ENCODE measurements at places on chromosomes 11 and 22.
A peak's percentile ranks its signal among the peaks of the same experiment; 100 is the strongest.

- peak; percentile 76 for DNase-seq
Measured at GRCh38 chr11:74004759-74005615, 3.9 kb downstream of the UCP3 start.

DNA sequence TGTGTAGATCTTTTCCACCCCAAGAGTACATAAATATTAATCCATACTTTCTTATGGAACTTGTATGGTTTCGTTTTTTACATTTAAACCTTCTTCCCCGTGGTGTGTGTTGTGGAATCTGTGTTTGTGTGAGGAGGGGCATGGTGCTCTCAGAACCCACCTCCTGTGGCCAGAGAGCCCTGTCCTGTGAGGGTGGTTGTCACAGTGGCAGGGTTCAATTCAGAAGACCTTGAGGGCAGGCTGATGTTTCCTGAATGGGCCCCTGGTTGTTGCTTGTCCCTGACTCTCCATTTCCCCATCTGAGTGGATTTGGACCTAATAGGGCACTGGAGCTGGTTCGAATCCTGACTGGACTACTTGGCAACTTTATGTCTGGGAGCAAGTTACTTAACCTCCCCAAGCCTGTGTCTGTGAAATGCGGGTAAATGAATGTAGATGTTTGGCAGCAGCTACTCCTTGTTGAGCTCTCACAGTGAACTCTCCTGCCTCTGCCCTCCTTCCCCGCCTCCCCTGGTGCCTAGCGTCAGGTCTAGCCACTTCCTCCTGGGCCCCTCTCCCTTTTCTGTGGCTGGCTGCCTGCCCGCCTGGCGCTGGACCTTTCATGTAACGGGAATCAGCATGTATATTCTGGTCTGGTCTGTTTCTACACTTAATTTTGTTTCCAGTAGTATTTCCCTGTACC is 7.3 kb downstream of the NEAT1 start:
- no peak for DNase-seq

- DNase-seq = no peak
Measured at GRCh38 chr11:47002390-47002789, 65.8 kb downstream of the CSTPP1 start.

DNA sequence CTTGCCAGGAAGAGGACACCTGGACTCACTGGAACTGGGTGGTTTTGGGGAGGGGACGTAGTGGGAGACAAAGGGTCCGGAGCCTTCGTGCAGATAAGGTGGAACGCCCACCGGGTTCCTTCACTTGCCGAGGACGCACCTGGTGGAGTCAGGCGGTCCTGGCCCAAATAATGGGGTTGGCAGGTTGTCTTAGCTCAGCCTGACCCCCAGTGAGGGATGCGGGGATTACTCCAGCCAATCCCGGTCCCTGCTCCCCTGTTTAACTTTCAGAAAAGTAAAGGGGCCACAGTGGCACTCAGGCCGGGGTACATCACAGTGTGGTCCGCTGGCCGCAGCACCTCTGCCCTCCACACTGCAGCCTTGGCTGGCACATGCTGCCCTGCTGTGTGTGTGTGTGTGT is 18.0 kb downstream of the A4GALT start:
- no peak for DNase-seq

DNA sequence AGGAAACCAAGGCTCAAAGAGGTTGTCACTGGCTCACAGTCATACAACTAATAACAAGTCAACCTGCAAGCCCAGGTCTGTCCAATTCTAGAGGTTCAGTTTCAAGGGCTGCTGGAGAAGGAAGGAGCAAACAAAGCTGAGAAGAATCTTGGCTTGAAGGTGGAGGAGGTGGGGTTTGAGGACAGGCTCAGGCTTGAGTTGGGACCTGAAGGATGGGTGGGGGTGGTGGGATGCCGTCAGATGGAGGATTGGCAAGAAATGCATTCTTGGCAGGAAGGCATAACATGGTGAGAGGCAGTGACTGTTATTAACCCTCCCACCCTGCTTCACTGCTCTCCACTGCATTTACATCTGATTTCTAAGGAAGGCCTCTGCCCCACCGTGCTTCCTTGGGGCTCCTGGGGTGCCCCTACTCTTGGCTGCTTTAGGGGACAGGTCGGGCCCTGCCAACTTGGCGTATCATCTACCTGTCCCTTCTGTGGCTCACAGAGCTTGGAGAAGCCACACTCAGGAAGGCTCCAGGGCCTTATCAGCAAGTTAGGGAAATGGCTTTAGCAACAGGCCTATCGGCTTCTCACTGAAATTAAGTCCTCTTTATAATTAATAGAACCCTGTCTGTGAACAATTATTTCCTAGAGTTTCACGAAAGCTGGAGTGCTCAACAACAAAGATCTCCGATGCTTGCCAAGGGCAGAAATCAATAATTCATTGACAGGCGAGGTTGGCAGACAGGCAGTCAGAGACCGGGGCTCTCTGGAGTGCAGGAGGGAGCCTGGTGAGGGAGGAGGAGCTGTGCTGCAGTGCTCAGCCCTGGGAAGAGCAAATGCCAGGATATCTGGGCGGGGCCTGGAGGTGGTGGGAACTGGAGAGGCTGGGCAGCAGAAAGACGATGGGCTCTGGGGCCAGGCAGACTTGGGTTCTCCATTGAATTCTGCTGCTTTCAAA is 84.9 kb upstream of the NARS2 start:
- DNase-seq = no peak

DNA sequence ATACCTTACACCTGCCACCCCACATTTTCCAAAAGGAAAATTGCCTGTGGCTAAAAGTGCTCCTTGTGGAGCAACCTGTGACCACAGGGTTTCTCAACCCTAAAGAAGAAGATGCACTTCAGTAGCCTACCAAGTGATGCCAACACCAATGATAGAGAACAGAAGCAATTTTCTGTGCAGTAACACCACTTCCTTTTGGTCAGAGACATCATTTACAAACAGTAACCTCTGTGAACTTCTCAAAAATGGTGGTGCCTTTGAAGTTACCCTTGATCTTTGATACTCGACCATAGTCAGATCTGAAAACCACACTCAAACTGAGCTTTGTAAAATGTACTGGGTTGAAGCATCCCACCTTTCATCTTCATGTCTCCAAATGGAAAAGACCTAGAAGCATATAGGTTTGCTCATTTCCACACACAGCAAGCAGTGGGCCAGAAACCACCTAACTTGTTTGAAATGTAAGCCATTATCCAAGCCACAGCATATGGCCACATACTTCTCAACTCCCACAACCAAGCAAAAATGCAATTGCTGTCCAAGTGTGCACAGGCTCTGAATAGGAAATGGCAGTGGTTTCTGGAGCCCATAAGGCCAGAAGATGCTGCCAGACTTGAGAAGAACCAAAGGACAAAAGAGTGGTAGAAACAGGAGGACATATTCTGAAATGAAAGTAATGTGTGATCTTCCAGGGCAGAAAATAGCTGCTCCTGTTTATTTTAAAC is 24.3 kb downstream of the MPPED2 start:
- no peak for DNase-seq

DNA sequence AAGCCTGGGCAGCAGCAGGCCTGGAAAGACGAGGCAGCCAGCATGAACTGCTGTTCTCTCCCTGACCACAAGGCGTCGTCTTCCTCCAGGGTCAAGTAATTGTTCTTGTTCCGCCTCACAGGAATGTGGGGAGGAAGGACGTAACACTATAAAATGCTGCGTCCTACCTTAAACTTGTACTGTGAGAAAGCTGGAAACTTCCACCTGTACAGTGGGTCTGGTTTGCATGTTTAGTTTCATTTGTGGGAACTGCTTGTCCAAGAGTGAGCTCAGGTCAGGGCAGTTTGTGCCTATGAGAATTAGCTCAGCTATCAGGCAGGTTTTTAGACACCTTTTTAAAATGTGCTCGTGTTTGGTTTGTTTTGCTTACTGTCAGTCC is 55.2 kb downstream of the PANX1 start:
- DNase-seq = no peak

DNA sequence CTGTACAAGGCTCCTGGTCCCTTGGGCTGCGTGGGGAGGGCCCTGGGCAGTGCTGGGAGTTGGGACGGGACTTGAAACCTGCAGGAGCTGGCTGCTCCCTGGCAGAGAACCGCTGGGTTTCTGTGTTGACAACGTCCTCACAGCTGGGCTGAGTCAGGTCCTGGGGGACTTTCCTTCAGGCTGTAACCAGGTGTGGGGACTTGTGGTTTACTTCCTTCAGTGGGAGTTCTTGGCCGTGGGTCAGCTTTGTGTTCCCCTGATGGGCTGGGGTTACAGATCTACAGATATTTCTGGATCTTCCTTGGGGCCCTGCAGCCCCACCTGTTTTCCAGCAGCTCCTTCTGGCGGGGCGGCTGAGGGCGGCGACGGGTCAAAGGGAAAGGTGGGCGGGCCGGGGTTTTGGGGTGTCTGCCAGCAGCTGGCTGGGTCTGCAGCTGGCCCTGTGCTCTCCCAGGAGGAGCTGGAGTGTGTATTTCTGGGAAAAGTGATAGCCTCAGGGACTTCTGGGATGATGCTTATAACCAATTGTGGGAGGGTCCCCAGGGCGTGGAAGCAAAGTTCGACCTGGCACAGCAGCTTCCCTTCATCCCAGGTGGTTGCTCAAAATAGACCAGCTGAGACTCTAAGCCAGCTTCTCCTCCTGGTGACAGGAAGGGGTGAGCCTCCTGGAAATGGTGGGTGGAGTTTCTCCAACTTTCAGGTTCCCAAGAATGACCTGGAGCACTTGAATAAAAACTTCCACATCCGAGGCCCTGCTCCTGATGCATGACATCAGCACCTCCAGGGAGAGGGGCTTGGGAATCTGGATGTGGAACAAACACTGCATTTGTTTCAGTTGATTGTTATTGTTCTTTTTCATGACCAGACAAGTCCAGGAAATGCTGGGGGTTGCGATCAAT is 19.1 kb downstream of the ST14 start:
- no peak for DNase-seq

All from stimulated activated CD4-positive, alpha-beta T cell treated with anti-CD3 and anti-CD28 coated beads, Interleukin-2, amount 100 ng/mL, for 4 hours (primary cell).